ENCODE measurements at places on chromosomes 5 and 9. TPM values are rescaled to one million over a fixed set of nuclear protein-coding genes. Genes with fewer than 3 reads are reported as not detected.

SPDL1 gene
- 40.1 TPM for total RNA-seq

INSL6 gene
- total RNA-seq = not detected

GPR21 gene
- not detected for total RNA-seq

NSG2 gene
- not detected for total RNA-seq

TMEM171 gene
- not detected for total RNA-seq

LRRC14B gene
- total RNA-seq = 0.16 TPM

SLC22A5 gene
- total RNA-seq = 4.0 TPM

ROR2 gene
- not detected for total RNA-seq

SPINK6 gene
- total RNA-seq = not detected

ANKRD31 gene
- total RNA-seq = 0.99 TPM

ADAMTSL1 gene
- total RNA-seq = not detected

PCDHB6 gene
- not detected for total RNA-seq

KIF4B gene
- not detected for total RNA-seq

GFRA3 gene
- not detected for total RNA-seq

UBLCP1 gene
- total RNA-seq = 31.6 TPM

NEUROG1 gene
- not detected for total RNA-seq

CD180 gene
- not detected for total RNA-seq

GRAMD2B gene
- total RNA-seq = 8.0 TPM

ANKRD18A gene
- total RNA-seq = 2.3 TPM

CMYA5 gene
- 0.13 TPM for total RNA-seq

SMIM33 gene
- 0.16 TPM for total RNA-seq

KIF20A gene
- total RNA-seq = 50.7 TPM
